ENCODE measurements at places on chromosomes 2 and 18.

- no peak for DNase-seq
Observed at GRCh38 chr2:227057743-227058447, 106.1 kb downstream of the COL4A4 start.

GRCh38 chr18:62912885-62913284 is 197.5 kb downstream of the PHLPP1 start:
- DNase-seq = no peak

DNA sequence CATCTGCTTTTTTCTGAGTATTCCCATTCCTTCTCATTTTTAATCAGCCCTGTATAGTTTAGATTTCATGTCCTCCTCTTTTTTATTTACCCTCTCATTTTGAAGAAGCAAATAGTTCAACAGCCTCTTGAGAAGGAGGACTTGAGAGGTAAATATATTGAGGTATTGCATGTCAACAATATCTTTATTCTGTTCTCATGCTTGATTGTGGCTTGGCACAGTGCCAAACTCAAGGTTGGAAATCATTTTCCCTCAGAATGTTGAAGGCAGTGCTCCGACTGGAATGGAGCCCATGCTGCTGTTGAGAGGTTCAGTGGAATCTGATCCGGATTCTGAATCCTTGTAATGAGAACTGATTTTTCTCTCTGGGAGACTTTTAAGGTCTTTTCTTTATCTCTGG is 31.0 kb upstream of the GALNT3 start:
- DNase-seq = no peak

DNA sequence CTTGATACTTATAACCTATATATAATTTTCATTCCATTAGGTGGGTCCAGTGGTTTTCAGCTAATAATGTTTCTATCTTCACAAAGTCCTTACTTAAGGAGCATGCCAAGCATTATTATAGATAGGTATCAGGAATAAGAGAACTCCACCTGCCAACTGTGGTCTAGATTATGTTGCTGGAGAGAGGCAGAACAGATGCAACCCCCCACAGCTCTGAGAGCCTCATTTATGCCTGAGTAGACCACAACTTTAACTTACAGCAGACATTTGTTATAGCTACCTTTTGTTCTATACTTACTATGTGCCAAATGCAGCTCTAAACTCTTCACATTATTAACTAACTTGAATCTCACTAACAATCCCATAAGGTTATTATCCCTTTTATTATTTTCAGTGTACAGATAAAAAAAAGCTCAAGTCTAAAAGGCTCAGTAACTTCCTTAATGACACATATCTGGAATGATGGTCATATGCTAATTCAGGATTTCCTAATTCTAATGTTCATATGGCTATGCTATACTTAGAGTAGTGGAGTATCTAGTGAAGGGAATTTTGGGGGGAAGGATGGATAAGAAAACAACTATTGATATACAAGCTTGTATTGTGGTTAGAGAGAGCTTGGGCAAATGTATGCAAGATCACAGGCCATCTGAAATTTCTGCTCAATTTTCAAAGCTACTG is 119.1 kb upstream of the RND3 start:
- DNase-seq = no peak

DNA sequence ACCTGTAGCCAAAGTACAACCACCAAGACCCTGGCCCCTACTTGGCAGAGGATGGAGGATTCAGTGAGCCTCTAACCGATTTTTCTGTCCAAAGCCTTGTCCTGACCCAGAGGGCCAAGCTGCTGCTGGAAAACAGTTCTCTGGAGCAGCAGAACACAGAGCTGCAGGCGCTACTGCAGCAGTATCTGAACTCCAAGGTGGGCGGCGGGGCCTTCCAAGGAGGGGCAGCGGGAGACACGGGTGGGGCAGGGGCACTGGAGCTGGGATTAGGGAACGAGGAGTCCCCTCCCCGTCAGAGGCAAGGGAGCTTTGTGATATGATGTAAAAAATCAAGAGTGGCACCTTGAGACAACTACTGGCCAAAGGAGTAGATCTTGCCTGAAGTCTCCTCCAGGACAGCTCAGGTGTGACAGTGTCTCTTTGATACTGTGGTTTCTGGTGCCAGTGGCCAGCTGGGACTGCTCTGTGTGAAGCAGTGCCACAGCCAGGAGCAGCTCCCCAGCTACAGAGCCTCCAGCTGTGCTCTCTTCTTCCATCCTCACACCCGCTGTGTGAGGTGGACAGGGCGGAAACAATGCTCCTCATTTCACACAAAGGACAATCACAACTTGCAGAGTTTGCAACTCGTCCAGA is 22.8 kb downstream of the OTOF start:
- no peak for DNase-seq

DNA sequence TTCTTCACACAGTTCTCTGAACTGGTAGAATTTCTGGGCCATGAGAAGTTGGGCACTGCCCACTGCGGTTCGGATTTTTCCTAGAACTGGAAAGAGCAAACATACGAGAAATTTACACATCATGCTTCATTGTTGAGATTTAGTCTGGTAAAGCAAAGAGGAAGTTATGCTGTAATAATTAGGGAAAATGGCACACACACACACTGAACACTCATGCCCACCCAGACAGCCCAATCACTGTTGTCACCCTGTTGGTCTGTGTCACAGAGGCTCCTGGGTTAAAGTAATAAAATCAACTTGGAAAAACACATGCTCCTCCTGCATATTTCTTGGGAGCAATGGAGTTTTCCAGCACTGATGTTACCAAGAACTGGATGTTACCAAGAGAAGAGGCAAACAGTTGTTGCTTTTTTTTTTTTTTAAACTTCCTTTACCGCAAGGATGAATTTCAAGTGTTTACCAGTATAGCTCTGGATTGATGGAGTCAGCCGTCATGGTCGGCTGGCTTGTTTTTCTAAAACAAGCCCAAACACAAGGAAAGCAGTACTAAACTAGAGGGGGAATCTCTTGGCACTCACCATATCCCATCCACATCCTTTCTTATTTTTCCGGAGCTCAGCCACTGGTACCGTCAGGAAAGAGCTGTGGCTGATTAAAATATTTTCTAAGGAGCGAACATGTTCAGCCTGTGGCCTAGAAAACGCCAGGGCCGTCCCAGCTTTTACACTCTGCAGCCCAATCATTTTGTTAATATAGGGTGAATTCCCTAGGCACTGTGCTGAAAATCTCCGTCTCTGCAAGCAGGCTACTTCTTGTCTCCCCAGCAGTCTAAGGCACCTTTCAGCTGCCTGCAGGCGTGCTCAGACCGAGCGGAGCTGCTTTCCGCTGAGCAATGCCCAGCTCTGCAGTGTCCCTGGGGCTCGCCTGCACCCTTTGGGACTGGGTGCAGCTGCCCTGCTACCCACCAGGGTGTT is 58.9 kb downstream of the TGIF1 start:
- DNase-seq = no peak

DNA sequence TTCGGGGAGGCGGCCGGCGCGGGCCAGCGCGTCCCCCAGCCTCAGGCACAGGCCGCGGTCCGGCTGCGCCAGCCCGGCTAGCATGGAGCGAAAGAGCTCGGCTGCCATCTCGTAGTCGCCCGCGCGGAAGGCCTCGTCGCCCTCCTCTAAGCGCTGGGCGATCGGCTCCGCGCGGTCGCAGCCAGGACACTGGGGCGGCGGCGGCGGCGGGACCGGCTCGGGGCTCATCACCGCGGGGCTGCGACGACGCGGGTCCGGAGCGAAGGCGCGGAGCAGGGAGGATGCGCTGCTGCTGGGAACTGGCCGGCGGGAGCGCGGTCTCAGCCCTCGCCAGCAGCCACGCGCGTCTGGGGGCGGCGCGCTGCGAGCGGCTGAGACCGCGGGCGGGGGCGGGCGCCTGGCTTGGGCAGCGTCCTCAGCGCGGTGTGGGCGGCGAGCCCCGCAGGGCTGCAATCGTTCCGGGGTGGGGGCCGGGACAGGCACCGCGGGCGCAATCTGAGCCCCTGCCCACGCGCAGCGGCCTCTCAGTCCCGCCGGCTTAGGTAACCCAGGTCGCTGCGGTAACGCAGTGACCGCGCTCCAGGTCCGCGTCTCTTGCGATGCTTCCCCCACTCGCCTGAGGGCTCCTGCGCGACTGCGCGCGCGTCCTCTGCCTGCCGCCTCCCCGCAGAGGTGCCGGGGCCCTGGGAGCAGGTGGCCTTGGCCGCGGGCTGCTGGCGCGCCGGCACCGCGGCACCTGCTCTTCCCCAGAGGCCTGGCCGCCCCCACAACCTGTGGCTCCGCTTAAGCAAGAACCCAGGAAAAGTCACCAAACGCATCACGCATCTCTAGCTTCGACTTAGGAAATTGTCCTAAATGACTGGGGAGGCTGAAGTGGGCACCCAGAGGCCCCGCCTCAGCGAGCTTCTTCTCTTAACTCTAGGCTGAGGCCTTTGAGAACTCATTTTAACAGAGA is at the start of gene LONRF2:
TSS of gene LONRF2 (minus strand) at position 636 of the 955 bp plus-strand sequence. CDS start at position 228, 408 bp downstream.
- peak; percentile 4 for DNase-seq

DNA sequence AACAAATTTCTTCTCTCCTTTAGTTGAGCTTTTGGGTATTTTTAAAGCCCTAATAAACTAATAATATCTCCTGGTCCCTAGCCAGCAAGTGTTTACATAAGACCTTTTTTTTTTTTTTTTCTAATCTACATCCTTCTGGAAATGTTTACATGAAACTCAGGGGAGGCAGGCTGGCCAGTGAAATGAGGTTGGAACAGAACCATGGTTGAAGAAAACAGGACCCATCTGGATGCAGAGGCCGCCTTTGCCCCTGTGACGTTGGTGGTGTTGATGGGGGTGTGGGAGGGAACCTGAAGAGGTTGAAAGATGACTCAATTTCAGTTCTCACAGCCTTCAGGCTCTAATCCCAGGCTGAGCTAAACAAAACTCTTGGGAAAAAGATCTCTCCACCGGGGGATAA is 118.5 kb downstream of the NRP2 start:
- no peak for DNase-seq

- DNase-seq = no peak
Observed at GRCh38 chr2:172927641-172928357, 147.8 kb upstream of the MAP3K20 start.

DNA sequence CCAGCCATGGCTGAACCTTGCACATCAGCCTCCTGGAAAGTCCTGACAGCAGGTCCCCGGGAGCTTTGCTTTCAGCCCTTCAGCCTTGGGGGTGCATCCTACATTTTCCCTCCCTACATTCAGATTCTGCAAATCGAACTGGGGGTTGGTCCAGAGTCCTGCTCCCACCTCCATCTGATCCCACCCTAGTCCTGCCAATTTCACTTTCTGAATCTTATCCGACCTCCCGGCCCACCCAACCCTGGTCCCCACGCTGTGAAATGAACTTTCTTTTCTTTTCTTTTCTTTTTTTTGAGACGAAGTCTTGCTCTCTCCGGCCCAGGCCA is 47.8 kb upstream of the ODC1 start:
- DNase-seq = no peak

- DNase-seq = no peak
Observed at GRCh38 chr2:221572821-221573429, 821 bp upstream of the EPHA4 start.

- no peak for DNase-seq
Observed at GRCh38 chr2:70922235-70923234, 13.2 kb upstream of the ATP6V1B1 start.

GRCh38 chr2:215826376-215826775 is 187.0 kb downstream of the MREG start:
- no peak for DNase-seq

DNA sequence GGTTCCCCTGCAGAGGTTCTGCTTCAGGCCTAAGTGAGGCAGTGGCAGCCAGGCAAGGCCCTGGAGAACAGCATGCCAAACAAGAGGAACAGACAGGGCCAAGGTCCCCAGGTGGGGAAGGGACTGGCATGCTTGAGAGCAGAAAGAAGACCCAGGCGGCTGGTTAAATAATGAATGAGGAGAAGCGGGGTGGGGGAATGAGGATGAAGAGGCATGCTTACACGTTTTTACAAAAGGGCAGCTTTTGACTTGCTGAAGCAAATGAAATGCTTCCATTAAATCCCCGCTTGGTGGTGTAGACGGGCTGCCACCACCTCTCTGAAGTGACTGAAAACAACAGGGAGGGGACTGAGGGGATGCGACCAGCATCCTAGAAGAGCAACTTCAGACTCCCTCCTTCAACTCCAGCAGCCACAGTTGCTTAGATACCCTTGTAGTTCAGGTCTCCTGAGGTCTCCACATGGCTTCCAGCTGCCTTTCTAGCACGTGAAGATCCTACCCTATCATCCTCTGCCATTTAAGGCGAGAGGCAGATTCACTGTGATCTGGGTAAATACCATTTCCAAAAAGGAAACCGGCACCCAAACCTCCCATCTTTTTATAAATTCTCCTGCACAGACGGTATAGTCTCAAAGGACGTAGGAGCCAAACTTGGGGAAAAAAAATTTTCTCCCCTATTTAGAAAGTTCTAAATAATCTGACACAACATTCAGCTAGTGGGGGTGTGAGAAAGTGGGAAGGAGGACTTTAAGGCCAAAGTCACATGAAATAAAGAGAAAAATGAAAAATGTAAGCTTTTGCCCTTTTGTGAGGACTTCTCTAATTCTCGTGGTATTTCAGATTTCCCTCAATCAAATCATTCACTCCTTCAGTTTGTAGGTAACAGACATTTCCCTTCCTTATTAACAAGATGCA is 65.6 kb downstream of the CACNB4 start:
- DNase-seq = no peak

GRCh38 chr2:118645876-118646275 is 201.6 kb downstream of the EN1 start:
- no peak for DNase-seq

- DNase-seq = no peak
Observed at GRCh38 chr2:71831193-71831577, 316.5 kb downstream of the CYP26B1 start.

- no peak for DNase-seq
Observed at GRCh38 chr2:105362862-105363591, 25.7 kb downstream of the C2orf49 start.

- no peak for DNase-seq
Observed at GRCh38 chr2:58923869-58924268, 682.7 kb upstream of the FANCL start.

GRCh38 chr2:118110991-118111390 is 22.7 kb downstream of the INSIG2 start:
- DNase-seq = no peak

DNA sequence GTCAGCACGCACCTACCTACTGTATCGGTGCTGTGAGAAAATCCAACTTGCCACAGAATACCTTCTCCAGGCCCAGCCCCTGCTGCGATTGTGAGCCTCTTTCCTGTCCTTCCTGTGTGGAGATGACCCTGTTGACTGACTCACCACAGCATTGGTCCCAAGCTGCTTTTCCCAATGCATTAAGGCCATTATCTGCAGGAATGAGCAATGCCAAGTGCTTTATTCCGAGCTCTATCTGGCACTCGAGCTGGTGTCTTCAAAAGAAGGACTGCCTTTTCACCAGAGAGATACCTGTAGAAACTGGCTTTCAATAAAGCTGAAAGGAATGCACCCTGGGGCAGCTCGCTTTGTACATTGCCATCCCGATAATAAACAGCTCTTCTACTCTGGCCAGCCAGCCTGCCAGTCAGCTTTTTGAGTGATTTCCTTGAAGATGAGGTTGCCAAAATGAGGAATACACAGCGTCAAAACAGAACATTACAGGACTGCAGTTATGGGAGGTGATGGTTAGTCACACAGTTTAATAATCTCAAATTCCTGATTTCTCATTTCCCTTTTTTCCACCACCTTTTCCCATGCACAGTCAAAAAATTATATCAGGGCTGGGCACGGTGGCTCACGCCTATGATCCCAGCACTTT is 8.3 kb upstream of the RNF103 start:
- DNase-seq = no peak

- no peak for DNase-seq
Observed at GRCh38 chr2:70362661-70363060, 60.8 kb upstream of the FAM136A start.

GRCh38 chr2:44553456-44553855 is 191.7 kb downstream of the CAMKMT start:
- DNase-seq = no peak

All from HL-60 (cell line).